MV-4-11 (cell line): ENCODE measurements at places on chromosomes 2 and 18.
A peak's percentile ranks its signal among the peaks of the same experiment; 100 is the strongest.

DNA sequence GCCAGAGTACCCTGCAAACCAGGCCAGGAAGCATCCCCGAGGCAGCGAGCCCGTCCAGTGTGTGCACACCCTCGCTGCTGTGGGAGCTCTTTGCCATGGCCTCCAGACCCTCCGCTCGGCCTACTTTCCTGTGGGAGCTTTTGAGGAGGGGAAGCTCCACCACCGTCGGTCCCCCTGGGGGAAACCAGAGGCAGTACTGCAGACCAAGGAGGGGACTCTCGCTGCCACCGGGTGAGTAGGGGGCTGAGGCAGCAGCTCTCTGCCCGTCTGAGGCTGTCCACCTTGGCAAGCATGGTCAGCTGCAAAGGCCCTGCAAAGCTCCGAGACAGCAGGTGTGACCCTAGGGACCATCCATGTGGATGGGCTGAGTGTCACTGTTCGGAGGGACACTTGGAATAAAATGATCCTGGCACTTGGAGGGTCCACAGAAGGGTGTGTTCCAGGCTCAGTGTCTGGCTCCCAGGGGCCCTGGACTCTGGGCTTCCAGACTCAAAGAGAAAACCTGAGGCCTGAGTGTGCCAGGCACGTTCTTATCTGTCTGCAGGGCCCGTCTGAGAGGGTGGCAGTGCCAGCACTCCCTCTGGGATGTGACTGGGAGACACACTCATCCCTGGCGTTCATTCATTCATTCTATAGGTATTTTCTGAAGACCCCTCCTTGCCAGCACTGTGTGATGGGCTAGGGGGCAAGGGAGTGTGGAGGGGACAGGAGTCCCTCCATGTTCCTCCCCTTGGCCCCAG, 282.8 kb upstream of the HS6ST1 start:
- DNase-seq: no peak

DNA sequence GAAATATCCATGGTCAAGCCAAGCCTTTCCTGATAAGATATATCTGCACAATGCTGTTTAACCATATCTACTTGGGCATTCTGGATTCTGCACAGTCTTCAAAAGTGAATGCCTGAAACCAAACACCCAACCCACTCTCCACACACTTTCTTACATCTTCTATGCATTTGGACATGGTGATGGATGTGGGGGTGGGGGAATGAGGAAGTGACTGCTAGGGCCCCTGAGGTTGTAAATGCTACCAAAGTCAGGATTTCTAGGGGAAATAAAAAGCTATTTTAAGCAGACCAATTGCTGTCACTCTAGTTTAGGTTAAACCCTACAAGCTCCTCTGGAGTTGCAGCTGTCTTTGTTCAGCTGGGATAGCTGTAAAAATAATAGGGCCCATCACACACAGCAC, 26.7 kb upstream of the TGFA start:
- DNase-seq: peak; percentile 87

DNA sequence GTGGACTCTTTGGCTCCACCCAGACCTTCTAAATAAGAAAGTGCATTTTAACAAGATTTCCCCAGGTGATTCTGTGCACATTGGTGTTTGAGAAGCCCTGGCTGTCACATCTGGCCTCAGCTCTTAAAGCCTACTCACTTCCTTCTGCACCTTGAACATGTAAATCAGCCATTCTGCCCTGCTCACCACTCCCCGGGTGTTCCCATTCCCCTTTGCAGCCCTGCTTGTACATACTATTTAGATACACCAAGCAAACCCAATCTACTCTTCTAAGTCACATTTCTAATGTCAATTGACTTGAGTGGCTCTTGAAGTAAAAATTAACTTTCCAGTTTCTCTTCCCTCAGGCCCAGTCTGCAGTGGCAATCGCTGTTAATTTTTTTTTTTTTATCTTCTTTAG, 13.1 kb upstream of the SCN1A start:
- DNase-seq: no peak

GRCh38 chr2:33384599-33384961, 91.9 kb upstream of the RASGRP3 start:
- no peak for DNase-seq

- no peak for DNase-seq
These were observed 450.8 kb downstream of the EIPR1 start for GRCh38 chr2:2926858-2927175.

DNA sequence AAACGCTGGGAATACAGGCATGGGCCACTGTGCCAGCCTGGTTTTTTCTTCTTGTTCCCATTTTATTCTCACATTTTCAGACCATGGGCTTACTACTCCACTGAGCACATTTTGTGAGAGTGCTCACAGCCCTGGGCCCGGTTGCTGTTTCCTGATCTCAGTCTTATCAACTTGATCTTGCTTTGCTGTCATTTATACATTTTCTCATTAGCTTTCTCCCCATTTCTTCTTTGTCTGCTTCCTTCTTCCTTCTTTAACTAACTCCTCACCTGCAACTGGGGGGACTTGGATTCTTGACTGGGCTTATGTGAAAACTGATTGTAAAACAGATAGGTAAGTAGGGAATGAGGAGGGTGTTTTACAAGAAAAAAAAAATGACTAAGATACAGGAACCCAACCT, 117.3 kb downstream of the PLB1 start:
- no peak for DNase-seq

GRCh38 chr2:171087547-171087946, 73.1 kb downstream of the TLK1 start:
- no peak for DNase-seq

GRCh38 chr2:201957091-201957490, 76.6 kb upstream of the FZD7 start:
- no peak for DNase-seq

GRCh38 chr2:31134480-31134879, 3.8 kb downstream of the GALNT14 start:
- no peak for DNase-seq

GRCh38 chr18:41391616-41392595, 563.1 kb upstream of the PIK3C3 start:
- no peak for DNase-seq

DNA sequence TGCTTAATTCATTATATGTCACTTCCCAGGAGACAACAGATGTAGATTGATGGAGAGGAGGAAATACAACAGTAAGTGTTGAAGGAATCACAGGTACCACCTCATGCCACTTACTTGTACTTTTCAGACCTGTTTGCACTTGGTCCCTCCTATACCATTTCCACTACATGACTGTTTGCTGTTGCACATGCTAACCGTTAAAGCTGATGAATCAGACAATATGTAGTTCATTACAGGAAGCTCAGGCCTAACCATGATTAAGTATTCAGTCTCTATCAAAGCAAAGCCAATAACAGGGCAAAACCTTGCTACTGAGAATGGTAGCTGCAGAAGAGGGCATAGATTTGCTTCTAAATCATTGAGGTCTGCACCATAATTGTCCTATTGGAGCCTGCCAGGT, 30.2 kb upstream of the GRP start:
- DNase-seq: no peak

DNA sequence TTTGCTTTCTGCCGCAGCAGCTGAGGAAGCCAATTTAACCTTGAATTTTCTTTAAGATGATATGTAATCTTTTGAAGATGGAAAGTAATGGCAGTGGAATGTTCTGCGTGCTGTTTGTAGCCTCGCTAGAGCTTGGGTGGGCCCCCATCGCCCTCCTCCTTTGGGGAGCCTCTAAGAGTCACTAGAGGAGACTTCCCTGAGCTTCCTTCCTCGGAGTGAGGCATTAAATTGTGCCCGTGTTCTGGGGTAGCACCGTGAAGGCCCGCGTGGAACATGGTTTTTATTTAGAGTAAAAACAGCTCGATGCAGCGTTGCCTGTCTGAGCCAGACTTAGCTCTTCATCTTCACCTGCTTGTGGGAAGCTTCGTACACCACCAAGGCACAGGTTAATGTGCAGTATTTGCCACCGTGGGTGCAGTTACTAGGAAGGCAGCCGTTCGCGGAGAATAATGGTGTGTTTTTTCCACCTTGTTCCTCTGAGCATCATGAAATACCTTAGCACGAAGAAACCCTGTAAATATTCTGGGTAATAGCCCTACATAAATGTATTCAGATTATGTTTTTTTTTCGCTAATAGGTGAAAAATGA, 38.5 kb downstream of the NCK2 start:
- no peak for DNase-seq

- DNase-seq: no peak
These were observed 1.4 kb downstream of the ASB3 start for GRCh38 chr2:53785366-53785765.

DNA sequence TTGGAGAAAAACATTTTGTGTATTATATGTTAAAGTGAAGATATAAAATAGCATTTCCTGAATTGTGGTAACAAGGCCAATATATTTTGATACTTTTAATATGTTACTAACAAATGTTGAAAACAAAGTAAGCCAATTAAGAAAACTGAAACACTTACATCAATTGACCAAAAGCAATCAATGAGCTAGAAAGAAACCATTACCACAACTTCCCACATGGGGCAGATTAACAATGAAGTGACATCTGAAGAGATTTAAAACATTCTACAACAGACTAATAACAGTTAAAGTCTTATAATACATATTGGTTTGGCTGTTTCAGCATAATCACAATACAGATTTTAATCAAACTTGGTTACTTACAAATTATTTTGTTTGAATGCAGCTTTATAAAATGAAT, 282.4 kb upstream of the NETO1 start:
- DNase-seq: no peak

- no peak for DNase-seq
These were observed 75.6 kb downstream of the TPGS2 start for GRCh38 chr18:36752929-36753865.

- DNase-seq: no peak
These were observed 95.3 kb upstream of the ALKAL2 start for GRCh38 chr2:383178-383577.

- no peak for DNase-seq
These were observed 43.3 kb upstream of the CYP20A1 start for GRCh38 chr2:203195331-203196036.

DNA sequence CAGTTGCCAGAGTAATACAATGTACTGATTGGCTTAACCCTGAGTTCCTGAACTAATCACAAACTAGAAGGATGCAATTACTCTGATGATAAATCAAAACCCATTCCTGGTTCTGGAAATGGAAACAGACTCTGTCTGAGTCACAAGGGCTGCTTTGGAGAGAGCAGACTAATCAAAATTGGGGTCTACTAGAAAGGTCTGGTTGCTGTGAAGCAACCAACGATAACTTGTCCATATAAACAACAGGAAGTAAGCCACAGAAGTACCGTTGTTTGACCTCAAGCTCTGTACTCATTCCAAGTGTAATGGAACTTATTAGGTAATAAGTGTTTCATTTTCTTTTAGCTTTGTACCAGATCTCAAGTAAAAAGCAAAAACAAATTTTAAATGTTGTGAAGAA, 49.7 kb downstream of the RASGRP3 start:
- DNase-seq: peak; percentile 76

- no peak for DNase-seq
These were observed 5.3 kb upstream of the ORC2 start for GRCh38 chr2:200968735-200969134.

DNA sequence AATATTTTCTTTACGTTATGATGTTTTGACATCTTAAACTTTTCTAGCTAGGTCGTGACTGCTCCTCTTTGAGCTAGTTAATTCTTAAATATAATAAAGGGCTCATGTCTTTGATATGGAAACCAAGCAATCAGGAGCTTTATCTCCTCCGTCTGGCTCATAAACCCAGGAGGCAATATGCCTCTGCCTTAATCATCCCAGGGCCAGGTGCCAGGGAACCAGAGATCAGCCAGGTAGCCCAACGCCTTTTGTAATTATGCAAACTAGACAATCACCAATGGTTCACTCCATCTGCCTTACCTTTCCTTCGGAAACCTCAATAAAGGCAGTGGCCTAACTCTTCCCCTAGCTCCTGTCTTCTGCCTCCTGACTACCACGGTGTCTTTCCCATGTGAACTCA, 213.7 kb downstream of the KCNJ3 start:
- DNase-seq: no peak

DNA sequence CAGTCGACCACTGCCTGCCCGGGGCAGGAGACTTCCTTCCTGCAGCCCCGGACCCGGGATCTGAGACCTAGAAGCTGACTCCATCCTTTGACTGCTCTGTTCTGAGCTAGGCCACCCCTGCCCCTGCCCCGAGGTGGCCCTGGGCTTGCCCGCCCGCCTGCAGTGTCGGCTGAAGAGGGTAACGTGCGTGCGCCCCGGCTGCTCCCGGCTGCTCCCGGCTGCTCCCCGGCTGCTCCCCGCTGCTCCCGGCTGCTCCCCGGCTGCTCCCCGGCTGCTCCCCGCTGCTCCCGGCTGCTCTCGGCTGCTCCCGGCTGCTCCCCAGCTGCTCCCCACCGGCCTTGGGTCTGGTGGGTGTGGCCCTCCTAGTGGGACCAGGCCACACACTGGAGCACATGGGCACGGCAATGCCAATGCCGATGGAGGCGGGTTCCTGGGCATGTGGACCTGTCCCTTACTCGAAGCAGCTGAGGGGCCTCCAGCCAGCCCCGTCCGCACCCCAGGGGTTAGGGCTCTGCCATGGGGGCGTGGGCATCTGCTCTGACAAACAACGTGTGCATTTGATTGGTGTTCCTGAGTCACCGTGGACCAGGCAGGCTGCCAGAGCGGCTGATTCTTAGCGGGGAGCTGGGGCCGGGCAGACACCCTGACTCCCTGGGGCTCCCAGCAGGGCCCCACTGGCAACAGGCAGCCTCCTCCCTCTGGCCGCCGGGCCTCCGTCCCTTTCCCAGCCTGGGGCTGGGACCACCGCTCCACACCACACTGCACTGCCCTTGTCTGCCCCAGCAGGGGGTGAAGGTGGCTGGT, 2.0 kb upstream of the GAL3ST2 start:
- DNase-seq: no peak

- no peak for DNase-seq
These were observed 95.4 kb upstream of the CHRNA1 start for GRCh38 chr2:174859563-174860169.

GRCh38 chr2:135132314-135132713, 80.2 kb downstream of the RAB3GAP1 start:
- DNase-seq: peak; percentile 0

DNA sequence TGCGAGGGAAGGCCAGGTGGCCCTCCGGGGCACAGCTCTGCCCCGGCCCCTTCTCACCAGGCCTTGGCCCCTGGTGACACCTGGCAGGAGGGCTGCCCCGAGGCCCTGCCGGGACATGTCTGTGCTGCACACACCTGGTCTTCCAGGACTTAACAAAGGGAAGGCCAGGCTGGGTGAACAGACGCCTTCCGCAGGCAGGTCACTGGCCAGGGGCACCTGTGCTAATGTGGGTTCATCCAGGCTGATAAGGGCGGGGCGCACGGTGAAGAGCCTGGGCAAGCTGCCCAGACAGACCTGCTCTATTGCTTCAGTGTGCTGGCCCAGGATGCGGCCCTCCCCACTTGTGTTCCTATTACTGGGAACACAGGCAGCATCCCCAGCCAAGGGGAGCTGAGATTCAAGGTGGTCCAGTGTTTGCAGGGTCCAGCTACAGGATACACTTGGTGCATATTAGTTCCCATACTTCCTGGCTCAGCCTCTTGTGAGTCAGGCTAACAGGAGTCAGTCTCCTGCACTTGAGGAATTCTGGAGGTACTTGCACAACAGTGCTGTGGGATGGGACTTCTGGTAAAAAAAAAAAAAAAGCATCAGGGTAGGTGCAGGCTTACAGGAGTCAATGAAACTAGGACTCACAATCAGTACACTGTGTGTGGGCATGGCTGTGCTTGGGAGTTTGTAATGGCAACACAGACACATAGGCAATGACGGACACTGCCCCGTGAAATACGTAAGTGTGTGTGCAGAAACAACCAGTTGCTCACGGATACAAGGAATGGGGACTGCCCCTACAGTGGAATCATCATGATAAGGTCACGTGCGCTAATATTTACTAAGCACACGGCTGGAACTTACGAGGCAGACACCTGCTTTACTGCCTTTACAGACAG, 261.4 kb downstream of the TWIST2 start:
- no peak for DNase-seq
